ENCODE measurements at places on chromosomes 16 and 17. TPM values are rescaled to one million over a fixed set of nuclear protein-coding genes. Genes with fewer than 3 reads are reported as not detected.

DNA sequence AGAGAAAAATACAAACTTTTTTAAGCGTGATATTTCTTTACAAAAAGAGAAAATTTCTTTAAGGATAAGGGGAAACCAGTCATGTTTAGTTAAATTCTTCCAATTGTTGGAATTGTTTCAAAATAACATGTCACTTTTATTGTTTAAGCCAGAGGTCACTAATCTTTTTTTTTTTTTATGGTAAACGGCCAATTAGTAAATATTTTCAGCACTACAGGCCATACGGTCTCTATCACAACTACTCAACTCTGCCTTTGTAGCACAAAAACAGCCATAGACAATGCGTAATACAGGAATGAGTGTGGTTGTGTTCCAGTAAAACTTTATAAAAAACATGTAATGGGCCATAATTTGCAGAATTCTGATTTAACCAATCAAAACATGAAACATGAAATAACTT lies 401.4 kb downstream of the GRIN2A start:
- ATAC-seq, result no peak

DNA sequence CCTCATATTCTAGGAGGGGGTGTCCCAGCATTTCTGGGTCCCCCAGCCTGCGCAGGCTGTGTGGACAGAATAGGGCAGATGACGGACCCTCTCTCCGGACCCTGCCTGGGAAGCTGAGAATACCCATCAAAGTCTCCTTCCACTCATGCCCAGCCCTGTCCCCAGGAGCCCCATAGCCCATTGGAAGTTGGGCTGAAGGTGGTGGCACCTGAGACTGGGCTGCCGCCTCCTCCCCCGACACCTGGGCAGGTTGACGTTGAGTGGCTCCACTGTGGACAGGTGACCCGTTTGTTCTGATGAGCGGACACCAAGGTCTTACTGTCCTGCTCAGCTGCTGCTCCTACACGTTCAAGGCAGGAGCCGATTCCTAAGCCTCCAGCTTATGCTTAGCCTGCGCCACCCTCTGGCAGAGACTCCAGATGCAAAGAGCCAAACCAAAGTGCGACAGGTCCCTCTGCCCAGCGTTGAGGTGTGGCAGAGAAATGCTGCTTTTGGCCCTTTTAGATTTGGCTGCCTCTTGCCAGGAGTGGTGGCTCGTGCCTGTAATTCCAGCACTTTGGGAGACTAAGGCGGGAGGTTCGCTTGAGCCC lies 11.6 kb downstream of the STH start:
- ATAC-seq, result no peak

DNA sequence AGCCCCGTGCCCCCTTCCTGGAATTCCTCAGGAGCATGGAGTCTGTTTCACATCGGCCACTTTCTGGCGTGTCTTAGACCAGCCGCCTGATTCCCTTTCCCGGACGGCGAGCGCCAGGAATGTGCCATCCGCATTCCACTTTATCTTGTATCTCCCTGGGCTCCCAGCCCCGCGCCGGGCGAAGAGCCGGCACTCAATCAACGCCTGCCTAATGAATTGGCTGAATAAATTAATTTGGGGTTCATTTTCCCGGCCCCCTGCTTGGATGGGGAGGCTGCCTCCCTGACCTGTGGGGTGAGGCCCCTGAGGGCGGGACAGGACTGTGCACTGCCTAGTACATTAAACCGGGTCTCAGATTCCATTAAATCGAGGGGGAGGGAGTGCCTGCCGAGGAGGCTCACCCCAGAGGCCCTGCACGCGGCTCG lies 282.3 kb upstream of the TNRC6C start:
- peak; percentile 57 for ATAC-seq

The MYH1 gene
- total RNA-seq, result 0.10 TPM

- peak; percentile 35 for ATAC-seq
Observed at GRCh38 chr16:76729525-76729924, 452.3 kb downstream of the CNTNAP4 start.

- ATAC-seq, result no peak
Observed at GRCh38 chr16:23952971-23953300, 117.2 kb downstream of the PRKCB start.

DNA sequence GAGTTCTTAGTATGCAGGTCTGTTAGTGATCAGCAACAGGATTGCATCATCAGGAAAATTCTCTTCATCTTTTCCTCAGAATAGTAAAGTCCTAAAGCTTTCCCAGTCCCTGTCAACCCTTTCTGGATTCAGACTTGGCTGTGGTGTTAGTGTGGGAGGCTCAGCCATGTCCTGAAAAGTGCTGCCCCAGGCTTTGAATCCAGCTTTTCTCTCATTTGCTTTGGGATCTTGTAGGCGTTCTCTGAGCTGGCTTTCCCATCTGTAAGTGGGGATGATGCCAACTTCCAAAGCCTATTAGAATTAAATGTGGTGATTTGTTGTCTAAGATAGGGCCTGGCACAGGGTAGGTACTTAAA lies 3.0 kb downstream of the ALKBH5 start:
- no peak for ATAC-seq

DNA sequence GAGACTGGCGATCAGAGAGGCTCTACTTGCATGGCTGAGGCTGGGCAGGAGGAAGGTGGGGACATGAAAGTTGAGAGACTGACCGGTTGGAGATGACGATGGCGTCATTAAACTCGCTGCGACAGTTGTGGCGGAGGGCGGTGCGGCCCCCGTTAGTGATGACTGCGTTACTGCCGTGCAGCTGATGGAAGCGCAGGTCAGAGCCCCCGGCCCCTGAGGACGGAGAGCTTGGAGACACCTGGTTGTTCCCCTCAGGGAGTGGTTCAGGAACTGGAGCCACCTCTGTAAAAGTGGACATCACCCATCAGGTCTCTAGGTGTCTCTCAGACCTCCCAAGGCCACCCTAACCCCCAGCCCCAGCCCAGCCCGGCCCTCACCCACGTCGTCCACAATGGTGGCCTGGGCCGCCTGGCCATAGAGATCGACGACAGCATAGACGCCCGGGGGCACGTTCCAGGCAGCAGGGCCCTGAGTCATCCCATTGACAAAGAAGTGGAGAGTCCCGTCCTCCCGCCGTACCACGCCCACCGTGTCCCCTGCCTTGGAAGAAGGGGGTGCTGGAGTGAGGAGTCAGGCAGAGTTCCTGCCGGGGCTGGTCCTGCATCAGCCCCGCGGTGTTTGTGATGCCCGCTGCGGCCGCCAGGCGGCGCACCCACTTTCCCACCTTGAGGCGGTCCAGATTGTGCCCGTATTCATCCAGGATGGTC lies 5.3 kb downstream of the NEURL4 start:
- peak; percentile 46 for ATAC-seq
